MCF 10A (cell line): ENCODE measurements at places on chromosomes 3 and 15. TPM values are rescaled to one million over a fixed set of nuclear protein-coding genes. Genes with fewer than 3 reads are reported as not detected.
A peak's percentile ranks its signal among the peaks of the same experiment; 100 is the strongest.

GRCh38 chr3:64856977-64857516 lies 169.2 kb upstream of the ADAMTS9 start:
- no peaks in the 10 kb centered on the region for H3K4me1 ChIP-seq
- H3K27me3 ChIP-seq, result no peaks in the 10 kb centered on the region
- no peak overlapping the region for H3K4me3 ChIP-seq
- DNase-seq, result no peak

DNA sequence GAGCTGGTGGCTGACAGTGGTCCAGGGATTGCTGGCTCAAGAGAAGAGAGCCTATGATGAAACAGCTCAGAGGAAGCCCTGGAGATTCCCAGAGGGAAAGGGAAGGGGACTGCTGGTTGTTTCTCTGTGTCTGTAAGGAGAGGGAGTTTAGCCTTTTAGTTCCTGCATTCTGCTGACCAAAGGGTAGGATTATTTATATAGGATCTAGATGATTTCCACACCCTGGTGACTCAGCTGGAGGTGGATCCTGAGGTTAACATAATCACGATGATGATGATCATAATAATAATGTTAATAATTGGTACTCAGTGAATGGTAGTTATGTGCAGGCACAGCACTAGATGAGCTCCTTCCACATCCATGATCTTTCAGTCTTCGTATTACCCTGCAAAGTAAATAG lies 144.9 kb downstream of the EPHB1 start:
- H3K36me3 ChIP-seq, result no peaks in the 10 kb centered on the region
- no peaks in the 10 kb centered on the region for H3K4me1 ChIP-seq
- DNase-seq, result peak; percentile 1
- no peak overlapping the region for H3K27ac ChIP-seq

Gene CADM2
- total RNA-seq, result not detected in 2 replicates

GRCh38 chr3:134776518-134776917 lies 18.5 kb upstream of the EPHB1 start:
- no peak overlapping the region for H3K27ac ChIP-seq
- H3K4me3 ChIP-seq, result no peak overlapping the region
- H3K36me3 ChIP-seq, result peaks cover 6% of the 10 kb centered on the region
- DNase-seq, result no peak
- no peaks in the 10 kb centered on the region for H3K4me1 ChIP-seq

- peak overlapping the region; percentile 36 for H3K27ac ChIP-seq
- peaks cover 23% of the 10 kb centered on the region for H3K4me1 ChIP-seq
Measured at GRCh38 chr3:23004971-23005370, 198.2 kb upstream of the UBE2E2 start.

- H3K4me1 ChIP-seq, result peaks cover 9% of the 10 kb centered on the region
- peak overlapping the region; percentile 78 for H3K4me3 ChIP-seq
- DNase-seq, result no peak
- H3K27ac ChIP-seq, result no peak overlapping the region
- H3K27me3 ChIP-seq, result peaks cover 99% of the 10 kb centered on the region
- H3K36me3 ChIP-seq, result no peaks in the 10 kb centered on the region
Measured at GRCh38 chr3:18425641-18426257, 610 bp upstream of the SATB1 start.

Gene SLC9A9
- 2.0 and 2.2 TPM in 2 replicates for total RNA-seq

Gene COL7A1
- 44.2 and 60.5 TPM in 2 replicates for total RNA-seq

GRCh38 chr3:36591959-36592358 lies 172.4 kb downstream of the DCLK3 start:
- no peaks in the 10 kb centered on the region for H3K27me3 ChIP-seq
- H3K36me3 ChIP-seq, result no peaks in the 10 kb centered on the region
- DNase-seq, result peak; percentile 27

Gene EPHB3
- 4.0 and 5.4 TPM in 2 replicates for total RNA-seq

Gene FOXB1
- not detected in 2 replicates for total RNA-seq

GRCh38 chr15:78709263-78709882 lies 68.4 kb upstream of the CHRNB4 start:
- DNase-seq, result peak; percentile 68
- no peaks in the 10 kb centered on the region for H3K36me3 ChIP-seq
- peak overlapping the region; percentile 40 for H3K4me3 ChIP-seq
- no peak overlapping the region for H3K27ac ChIP-seq

- no peaks in the 10 kb centered on the region for H3K27me3 ChIP-seq
- no peak overlapping the region for H3K27ac ChIP-seq
- DNase-seq, result no peak
- H3K36me3 ChIP-seq, result no peaks in the 10 kb centered on the region
- no peaks in the 10 kb centered on the region for H3K4me1 ChIP-seq
- H3K4me3 ChIP-seq, result no peak overlapping the region
Measured at GRCh38 chr3:119595639-119596334, 1.9 kb upstream of the PLA1A start.

DNA sequence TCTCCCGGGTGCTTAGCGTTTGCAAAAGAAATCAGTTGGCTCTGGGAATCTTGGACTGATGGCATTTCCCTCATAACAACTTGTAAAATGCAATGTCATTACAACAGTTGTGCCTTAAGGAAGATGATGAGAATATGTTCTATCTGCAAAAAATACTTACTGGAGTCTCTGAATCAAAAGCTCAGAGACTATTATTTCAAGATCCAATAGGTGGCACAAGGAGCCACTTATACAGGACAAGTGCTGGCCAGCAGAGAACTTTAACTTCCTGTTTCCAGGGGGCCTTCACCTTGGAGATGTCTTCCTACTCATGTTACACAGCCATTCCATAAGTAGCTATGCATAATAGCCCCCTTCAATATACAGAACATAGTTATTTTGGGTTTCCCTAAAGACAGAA lies 8.9 kb upstream of the RPS27L start:
- peak; percentile 5 for DNase-seq
- H3K4me1 ChIP-seq, result no peaks in the 10 kb centered on the region
- H3K4me3 ChIP-seq, result no peak overlapping the region
- no peaks in the 10 kb centered on the region for H3K36me3 ChIP-seq
- H3K27me3 ChIP-seq, result no peaks in the 10 kb centered on the region
- H3K27ac ChIP-seq, result no peak overlapping the region

- H3K4me1 ChIP-seq, result no peaks in the 10 kb centered on the region
- no peak overlapping the region for H3K27ac ChIP-seq
- H3K4me3 ChIP-seq, result no peak overlapping the region
- H3K27me3 ChIP-seq, result no peaks in the 10 kb centered on the region
- H3K36me3 ChIP-seq, result no peaks in the 10 kb centered on the region
Measured at GRCh38 chr3:140007911-140008869, 73.2 kb downstream of the CLSTN2 start.

Gene TRH
- not detected in 2 replicates for total RNA-seq

Gene GRK7
- total RNA-seq, result not detected in 2 replicates

Gene SPINT1
- 57.9 and 68.6 TPM in 2 replicates for total RNA-seq

GRCh38 chr3:78621061-78621716 lies 1146.6 kb downstream of the ROBO1 start:
- H3K36me3 ChIP-seq, result no peaks in the 10 kb centered on the region
- H3K27ac ChIP-seq, result no peak overlapping the region
- H3K27me3 ChIP-seq, result no peaks in the 10 kb centered on the region
- no peak for DNase-seq
- H3K4me3 ChIP-seq, result no peak overlapping the region

Gene TRPC1
- total RNA-seq, result 9.2 and 15.2 TPM in 2 replicates

DNA sequence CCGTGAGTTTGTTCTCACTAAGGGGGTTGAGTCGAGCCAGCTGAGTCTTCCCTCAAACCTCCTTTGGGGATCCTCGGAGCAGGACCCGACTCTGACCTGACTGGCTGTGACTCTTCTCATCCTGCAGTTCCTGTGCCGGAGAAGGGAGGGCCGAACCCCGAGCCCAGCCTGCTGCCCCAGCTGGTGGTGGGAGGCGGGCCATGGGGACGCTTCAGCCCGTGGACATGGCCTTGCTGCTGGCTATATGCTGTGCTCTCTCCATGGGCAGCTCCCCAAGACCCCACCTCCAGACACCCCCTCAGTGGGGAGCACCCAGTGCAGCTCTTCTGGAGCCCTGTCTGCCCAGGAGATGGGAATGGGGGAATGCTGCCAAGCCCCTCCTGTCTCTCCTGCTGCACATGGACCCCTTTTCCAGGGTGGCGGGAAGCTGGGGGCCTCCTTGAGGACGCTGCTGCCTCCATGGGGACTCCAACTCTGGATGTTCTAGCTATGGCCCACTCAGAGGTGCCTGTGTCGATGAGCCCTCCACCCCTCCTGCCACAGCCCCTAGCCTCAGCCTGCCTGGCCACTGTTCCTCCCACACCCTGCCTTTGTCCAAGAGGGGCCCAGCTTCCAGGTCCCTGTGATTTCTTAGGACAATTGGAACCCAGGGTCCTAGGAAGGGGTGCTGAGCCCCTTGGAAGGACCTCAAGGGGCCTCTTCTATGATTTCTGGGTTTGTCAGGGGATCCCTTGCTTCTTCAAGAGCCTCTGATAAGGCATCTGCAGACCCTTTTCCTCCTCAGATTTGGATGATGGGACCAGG lies 12.8 kb downstream of the C15orf39 start:
- no peak overlapping the region for H3K4me3 ChIP-seq
- H3K36me3 ChIP-seq, result peaks cover 18% of the 10 kb centered on the region
- DNase-seq, result no peak
- H3K27ac ChIP-seq, result no peak overlapping the region
- H3K27me3 ChIP-seq, result no peaks in the 10 kb centered on the region

- H3K36me3 ChIP-seq, result peaks cover 96% of the 10 kb centered on the region
- no peaks in the 10 kb centered on the region for H3K27me3 ChIP-seq
- no peak overlapping the region for H3K4me3 ChIP-seq
- no peaks in the 10 kb centered on the region for H3K4me1 ChIP-seq
- DNase-seq, result no peak
- H3K27ac ChIP-seq, result no peak overlapping the region
Measured at GRCh38 chr3:101732240-101732641, 7.8 kb downstream of the CEP97 start.

DNA sequence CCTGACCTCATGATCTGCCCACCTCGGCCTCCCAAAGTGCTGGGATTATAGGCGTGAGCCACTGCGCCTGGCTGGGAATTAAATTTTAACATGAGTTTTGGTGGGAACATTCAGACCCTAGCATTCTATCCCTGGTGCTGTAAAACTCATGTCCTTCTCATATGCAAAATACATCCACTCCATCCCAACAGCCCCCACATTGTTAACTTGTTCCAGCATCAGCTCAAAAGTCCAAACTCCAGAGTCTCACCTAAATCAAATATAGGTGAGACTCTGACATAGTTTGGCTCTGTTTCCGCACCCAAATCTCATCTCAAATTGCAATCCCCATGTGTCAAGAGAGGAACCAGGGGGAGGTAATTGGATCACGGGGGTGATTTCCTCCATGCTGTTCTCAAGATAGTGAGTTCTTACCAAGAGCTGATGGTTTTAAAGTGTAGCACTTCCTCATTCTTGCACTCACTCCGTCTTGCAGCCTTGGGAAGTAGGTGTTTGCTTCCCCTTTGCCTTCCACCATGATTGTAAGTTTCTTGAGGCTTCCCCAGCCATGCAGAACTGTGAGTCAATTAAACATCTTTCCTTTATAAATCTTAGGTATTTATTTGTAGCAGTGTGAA lies 96.2 kb upstream of the PLCL2 start:
- H3K27ac ChIP-seq, result no peak overlapping the region
- H3K36me3 ChIP-seq, result no peaks in the 10 kb centered on the region
- DNase-seq, result no peak
- H3K4me3 ChIP-seq, result no peak overlapping the region

- H3K27ac ChIP-seq, result no peak overlapping the region
Measured at GRCh38 chr15:25763331-25763751, 99.8 kb downstream of the ATP10A start.

Gene MYRIP
- total RNA-seq, result 0.10 and 0.19 TPM in 2 replicates

GRCh38 chr15:67006083-67007065 lies 59.0 kb upstream of the SMAD3 start:
- DNase-seq, result no peak
- no peak overlapping the region for H3K4me3 ChIP-seq
- peaks cover 7% of the 10 kb centered on the region for H3K4me1 ChIP-seq

- H3K36me3 ChIP-seq, result peaks cover 58% of the 10 kb centered on the region
- H3K27me3 ChIP-seq, result no peaks in the 10 kb centered on the region
- H3K27ac ChIP-seq, result no peak overlapping the region
- no peak overlapping the region for H3K4me3 ChIP-seq
- H3K4me1 ChIP-seq, result peaks cover 11% of the 10 kb centered on the region
Measured at GRCh38 chr3:55476515-55476914, 10.6 kb downstream of the WNT5A start.

- no peak overlapping the region for H3K4me3 ChIP-seq
- no peaks in the 10 kb centered on the region for H3K4me1 ChIP-seq
- H3K27me3 ChIP-seq, result no peaks in the 10 kb centered on the region
- DNase-seq, result no peak
- H3K27ac ChIP-seq, result no peak overlapping the region
- no peaks in the 10 kb centered on the region for H3K36me3 ChIP-seq
Measured at GRCh38 chr3:33201195-33201594, 17.4 kb downstream of the SUSD5 start.

- H3K27me3 ChIP-seq, result no peaks in the 10 kb centered on the region
- H3K27ac ChIP-seq, result peak overlapping the region; percentile 4
- H3K36me3 ChIP-seq, result peaks cover 2% of the 10 kb centered on the region
- no peak for DNase-seq
- peaks cover 40% of the 10 kb centered on the region for H3K4me1 ChIP-seq
Measured at GRCh38 chr3:129688271-129688895, 81.9 kb upstream of the PLXND1 start.

GRCh38 chr3:10889206-10889960 lies 73.4 kb downstream of the SLC6A11 start:
- no peaks in the 10 kb centered on the region for H3K36me3 ChIP-seq
- DNase-seq, result no peak
- H3K4me1 ChIP-seq, result peaks cover 9% of the 10 kb centered on the region

- peaks cover 33% of the 10 kb centered on the region for H3K36me3 ChIP-seq
- DNase-seq, result peak; percentile 70
- peak overlapping the region; percentile 70 for H3K27ac ChIP-seq
- no peaks in the 10 kb centered on the region for H3K27me3 ChIP-seq
- peak overlapping the region; percentile 87 for H3K4me3 ChIP-seq
- peaks cover 18% of the 10 kb centered on the region for H3K4me1 ChIP-seq
Measured at GRCh38 chr15:75640483-75641178, 607 bp upstream of the IMP3 start.

Gene ALPK3
- total RNA-seq, result 0.07 and 0.10 TPM in 2 replicates

- DNase-seq, result no peak
- no peaks in the 10 kb centered on the region for H3K27me3 ChIP-seq
- H3K36me3 ChIP-seq, result peaks cover 7% of the 10 kb centered on the region
- no peak overlapping the region for H3K27ac ChIP-seq
- no peak overlapping the region for H3K4me3 ChIP-seq
Measured at GRCh38 chr3:141356046-141356445, 12.3 kb upstream of the ZBTB38 start.
